ENCODE measurements at places on chromosomes 2 and 18. TPM values are rescaled to one million over a fixed set of nuclear protein-coding genes. Genes with fewer than 3 reads are reported as not detected.

DSC1 gene
- total RNA-seq, result not detected

FASTKD2 gene
- 34.6 TPM for total RNA-seq

FAP gene
- total RNA-seq, result 8.7 TPM

SERPINB12 gene
- not detected for total RNA-seq

LIMS3 gene
- total RNA-seq, result 1.5 TPM

PJVK gene
- 7.4 TPM for total RNA-seq

DNA sequence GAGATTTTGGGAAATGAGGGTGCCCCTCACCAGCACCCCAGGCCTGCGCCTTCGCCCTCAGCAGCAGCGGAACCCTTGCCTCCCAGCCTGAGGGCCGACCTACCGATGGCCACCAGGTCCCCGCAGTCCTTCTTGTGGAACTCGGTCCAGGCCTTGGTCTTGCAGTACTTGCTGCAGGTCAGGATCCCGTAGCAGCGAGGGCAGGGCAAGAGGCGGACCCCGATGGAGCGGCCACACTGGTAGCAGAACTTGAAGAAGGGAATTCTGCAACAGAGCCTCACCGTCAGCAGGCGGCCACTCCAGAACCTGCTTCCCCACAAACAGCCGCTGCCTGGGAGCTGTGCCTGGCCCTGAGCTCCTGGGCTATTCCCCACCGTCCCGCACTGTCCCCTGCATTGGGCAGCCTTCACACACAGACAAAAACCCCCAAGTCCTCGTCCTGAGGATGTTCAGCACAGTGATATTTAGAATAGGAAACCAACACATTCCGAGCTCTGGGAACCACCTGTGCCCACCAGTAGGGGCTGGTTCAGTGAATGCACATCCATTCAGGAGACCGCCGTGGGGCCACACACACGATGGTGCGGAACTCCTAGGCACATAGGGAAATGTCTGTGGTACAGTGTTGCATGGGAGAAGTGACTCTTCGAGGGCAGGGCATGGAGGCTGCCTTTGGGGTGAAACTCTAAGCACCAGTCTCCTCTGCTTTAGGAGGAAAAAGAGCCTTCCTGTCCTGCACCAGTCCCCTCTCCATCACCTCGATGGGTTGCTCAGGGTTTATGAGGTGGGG is 45.6 kb downstream of the GPC1 start:
- H3K4me3 ChIP-seq, result no peak overlapping the region
- no peak for DNase-seq
- H3K4me1 ChIP-seq, result no peaks in the 10 kb centered on the region

DNA sequence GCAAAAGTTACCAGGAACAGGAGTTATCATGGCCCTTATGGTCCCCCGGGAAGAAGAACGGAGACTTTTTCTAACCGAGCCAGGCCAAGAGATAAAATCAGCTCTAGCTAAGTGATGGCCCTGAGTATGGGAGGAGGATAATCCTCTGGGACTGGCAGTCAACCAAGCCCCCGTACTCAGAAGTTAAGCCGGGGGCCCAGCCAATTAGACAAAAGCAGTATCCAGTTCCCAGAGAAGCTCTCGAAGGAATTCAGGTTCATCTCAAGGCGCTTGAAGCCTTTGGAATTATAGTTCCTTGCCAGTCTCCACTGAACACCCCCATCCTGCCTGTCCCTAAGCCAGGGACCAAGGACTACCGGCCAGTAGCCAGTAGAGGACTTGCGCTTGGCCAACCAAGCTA is 365.3 kb upstream of the TCF4 start:
- H3K4me1 ChIP-seq, result no peaks in the 10 kb centered on the region
- no peak for DNase-seq
- no peak overlapping the region for H3K4me3 ChIP-seq
- H3K27me3 ChIP-seq, result no peaks in the 10 kb centered on the region
- H3K36me3 ChIP-seq, result no peaks in the 10 kb centered on the region
- H3K27ac ChIP-seq, result no peak overlapping the region

DNA sequence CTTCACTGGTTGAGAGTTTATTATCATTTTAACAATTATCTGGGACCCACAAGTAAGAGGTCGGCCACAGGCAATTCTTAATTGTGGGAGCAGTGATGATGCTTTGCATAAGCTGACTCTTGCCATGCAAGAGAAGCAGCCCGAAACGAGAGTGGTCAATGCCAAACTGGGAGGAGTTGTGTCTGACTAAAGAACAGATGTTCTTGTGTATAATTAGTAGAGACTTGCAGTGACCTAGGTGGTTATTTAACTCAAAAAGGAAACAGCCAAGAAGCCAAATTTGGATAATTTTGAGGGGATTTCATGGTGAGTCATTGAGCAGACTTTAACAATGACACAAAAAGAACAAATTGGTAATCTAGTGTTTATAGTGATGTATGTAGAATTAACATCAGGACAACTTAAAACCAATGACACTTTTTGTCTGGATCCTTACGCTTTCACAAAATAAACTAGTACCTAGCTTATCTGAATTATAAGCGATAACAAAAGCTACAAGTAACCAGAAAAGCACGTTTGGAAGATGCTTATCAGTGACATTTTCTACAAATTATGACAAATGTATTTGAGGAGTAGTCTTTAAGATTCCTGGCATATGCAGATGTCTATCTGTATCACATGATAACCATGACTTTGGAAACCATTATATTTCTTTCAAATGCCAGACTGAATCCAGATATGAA is 184.7 kb upstream of the DLGAP1 start:
- H3K4me3 ChIP-seq, result no peak overlapping the region
- no peak for DNase-seq
- no peak overlapping the region for H3K27ac ChIP-seq
- no peaks in the 10 kb centered on the region for H3K36me3 ChIP-seq

DNA sequence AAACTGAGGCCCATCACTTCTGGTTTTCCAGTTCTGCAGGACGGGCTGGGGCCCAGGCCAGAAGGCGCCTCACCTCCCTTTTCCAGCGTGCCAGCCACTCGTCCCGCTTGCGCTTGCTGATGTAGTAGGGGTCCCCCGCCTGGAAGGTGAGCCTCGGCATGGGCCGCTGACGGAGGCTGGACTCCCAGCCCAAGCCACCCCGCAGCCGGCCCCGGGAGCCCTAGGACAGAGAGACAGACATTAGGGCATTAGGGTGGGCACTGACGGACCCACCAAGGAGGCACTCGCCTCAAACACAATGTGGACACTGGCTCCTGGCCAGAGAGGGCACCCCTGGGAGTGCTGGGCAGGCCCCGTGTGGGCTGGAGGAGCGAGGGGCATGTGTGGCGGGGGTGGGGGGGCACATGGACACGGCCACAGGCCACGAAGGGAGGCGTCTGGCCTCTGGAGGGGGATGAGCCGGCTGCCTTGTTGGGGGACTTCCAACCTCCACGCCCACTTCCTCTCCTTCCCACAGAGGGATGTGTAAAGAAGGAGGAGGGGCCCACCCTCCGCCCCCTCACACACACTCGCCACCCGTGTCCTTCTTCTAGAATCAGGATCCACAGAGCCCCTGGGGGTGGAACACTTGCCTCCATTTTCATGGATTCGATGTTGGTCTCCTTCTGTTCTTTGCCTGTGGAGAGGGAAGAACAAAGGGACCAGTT is 66.7 kb downstream of the DNMT3A start:
- peaks cover 7% of the 10 kb centered on the region for H3K36me3 ChIP-seq
- no peak overlapping the region for H3K4me3 ChIP-seq
- no peak overlapping the region for H3K27ac ChIP-seq

DNA sequence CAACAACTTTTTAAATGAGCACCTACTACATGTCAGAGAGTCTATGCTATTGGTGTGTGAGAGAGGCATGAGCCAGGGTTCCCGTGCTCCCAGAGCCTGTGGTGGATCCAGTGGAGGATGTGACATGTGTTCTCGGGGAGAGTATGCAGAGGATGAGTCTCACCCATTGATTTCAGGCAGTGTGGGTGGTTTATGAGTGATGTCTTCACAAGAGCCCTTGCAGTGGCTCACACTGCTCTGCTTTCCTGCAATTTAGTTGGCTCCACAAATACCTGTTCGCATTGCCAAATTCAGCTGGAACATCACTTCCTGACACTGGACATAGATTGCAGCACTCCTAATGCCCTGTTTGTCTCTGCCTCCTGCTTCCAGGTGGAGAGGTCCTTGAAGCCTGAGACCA is 243.6 kb upstream of the CXCR4 start:
- H3K27ac ChIP-seq, result peak overlapping the region; percentile 14
- H3K27me3 ChIP-seq, result no peaks in the 10 kb centered on the region
- H3K36me3 ChIP-seq, result no peaks in the 10 kb centered on the region
- DNase-seq, result peak; percentile 77

DNA sequence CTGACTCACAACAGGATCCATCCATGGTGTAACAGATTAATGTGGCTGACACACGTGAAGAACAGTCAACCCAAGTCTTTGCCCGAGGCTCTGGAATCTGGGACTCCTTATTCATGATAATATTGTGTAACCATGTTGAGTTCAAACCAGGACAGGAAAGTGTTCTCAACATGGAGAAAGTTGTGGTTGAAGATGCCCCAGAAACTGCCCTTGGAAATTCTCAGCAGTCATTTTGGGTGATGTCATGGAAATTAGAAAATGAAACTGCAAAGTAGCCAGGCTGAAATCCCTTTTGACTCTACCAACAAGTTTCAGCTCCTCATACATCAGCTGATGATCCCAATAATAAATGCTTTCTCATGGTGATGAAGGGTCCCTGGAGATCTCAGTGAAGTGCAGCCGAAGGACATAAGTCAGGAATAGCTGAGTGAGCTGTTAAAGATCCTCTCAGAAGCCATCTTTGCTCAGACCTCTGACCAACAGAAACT is 307.7 kb downstream of the TNS1 start:
- peak overlapping the region; percentile 44 for H3K27ac ChIP-seq
- H3K27me3 ChIP-seq, result no peaks in the 10 kb centered on the region
- H3K4me3 ChIP-seq, result peak overlapping the region; percentile 15
- H3K36me3 ChIP-seq, result no peaks in the 10 kb centered on the region

DNA sequence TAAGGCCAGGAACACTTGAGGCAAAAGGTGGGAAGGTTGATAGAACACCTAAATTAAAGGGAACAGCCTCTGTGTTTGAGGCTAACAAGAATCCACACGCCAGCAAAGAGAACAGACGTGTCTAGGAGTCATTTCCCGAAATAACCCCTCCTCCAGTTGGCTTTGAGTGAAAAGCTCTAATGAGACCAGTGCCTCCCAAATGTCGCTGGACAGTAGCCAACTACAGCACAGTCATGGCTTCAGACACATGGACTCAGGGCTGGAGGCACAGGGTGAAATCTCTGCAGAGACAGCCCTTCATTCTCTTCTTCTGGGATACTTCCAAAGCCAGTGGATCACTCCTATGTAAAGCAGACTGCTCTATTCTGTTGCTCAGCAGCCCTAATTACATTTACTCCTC is 49.6 kb downstream of the SOWAHC start:
- no peaks in the 10 kb centered on the region for H3K36me3 ChIP-seq
- no peak overlapping the region for H3K4me3 ChIP-seq
- H3K27ac ChIP-seq, result peak overlapping the region; percentile 24
- peaks cover 17% of the 10 kb centered on the region for H3K4me1 ChIP-seq
- no peaks in the 10 kb centered on the region for H3K27me3 ChIP-seq

DNA sequence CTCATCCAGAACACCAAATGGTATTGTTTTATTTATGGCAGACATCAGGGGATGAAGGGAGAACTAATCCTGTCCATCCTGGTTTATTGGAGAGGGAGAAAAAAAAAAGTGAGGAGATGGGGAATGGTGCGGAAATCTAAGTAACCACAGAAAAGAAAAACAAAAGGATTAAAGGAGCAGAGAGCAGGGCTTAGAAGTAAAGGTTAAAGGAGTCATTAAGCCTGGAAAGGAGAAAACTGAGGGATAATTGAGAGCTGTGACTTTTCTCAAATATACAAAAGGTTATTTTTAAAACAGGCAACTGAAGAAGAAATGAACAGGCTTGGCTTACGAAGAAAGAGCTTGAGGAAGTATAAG is 127.2 kb upstream of the PPP1CB start:
- H3K36me3 ChIP-seq, result no peaks in the 10 kb centered on the region
- peaks cover 26% of the 10 kb centered on the region for H3K4me1 ChIP-seq
- H3K27me3 ChIP-seq, result no peaks in the 10 kb centered on the region
- DNase-seq, result no peak

GRCh38 chr2:195586062-195586714 is 70.8 kb upstream of the SLC39A10 start:
- H3K36me3 ChIP-seq, result no peaks in the 10 kb centered on the region
- no peak overlapping the region for H3K4me3 ChIP-seq
- DNase-seq, result no peak
- H3K4me1 ChIP-seq, result peaks cover 6% of the 10 kb centered on the region

- no peak for DNase-seq
- H3K36me3 ChIP-seq, result no peaks in the 10 kb centered on the region
- peaks cover 19% of the 10 kb centered on the region for H3K27me3 ChIP-seq
- H3K4me1 ChIP-seq, result no peaks in the 10 kb centered on the region
Measured at GRCh38 chr2:153145470-153145978, 333.0 kb downstream of the RPRM start.

DNA sequence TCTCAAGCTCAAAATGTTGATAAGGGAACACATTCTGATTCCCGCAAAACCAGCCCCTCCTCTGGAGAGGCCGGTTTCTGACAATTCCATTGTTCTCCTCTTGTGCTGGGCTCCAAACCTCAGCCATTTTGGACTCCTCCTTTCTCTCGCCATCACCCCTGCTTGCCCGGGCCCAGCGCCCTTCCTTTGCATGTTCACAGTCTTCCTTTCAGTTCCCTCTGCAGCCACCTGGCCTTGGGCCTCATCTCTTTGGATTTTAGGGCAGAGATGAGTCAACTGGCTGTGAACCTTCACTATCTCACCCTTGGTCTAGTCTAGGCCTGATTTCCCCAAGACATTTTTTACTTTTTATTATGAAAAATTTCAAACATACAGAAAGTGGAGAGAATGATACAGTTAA is 155.9 kb upstream of the MAP3K20 start:
- H3K4me1 ChIP-seq, result no peaks in the 10 kb centered on the region
- H3K4me3 ChIP-seq, result no peak overlapping the region
- H3K36me3 ChIP-seq, result no peaks in the 10 kb centered on the region
- peaks cover 11% of the 10 kb centered on the region for H3K27me3 ChIP-seq
- no peak for DNase-seq

GRCh38 chr2:158325782-158326340 is 130.7 kb downstream of the CCDC148 start:
- peaks cover 11% of the 10 kb centered on the region for H3K4me1 ChIP-seq
- no peaks in the 10 kb centered on the region for H3K27me3 ChIP-seq
- H3K4me3 ChIP-seq, result no peak overlapping the region
- no peak for DNase-seq
- no peak overlapping the region for H3K27ac ChIP-seq
- no peaks in the 10 kb centered on the region for H3K36me3 ChIP-seq

GRCh38 chr2:28586867-28587266 is 91.0 kb downstream of the PLB1 start:
- DNase-seq, result no peak
- H3K27me3 ChIP-seq, result no peaks in the 10 kb centered on the region
- H3K36me3 ChIP-seq, result peaks cover 10% of the 10 kb centered on the region
- H3K4me3 ChIP-seq, result no peak overlapping the region
- H3K27ac ChIP-seq, result no peak overlapping the region
- H3K4me1 ChIP-seq, result peaks cover 22% of the 10 kb centered on the region

- H3K4me1 ChIP-seq, result peaks cover 5% of the 10 kb centered on the region
- H3K36me3 ChIP-seq, result no peaks in the 10 kb centered on the region
- no peak overlapping the region for H3K4me3 ChIP-seq
- DNase-seq, result no peak
- no peak overlapping the region for H3K27ac ChIP-seq
Measured at GRCh38 chr2:182618672-182619079, 97.4 kb upstream of the DNAJC10 start.

- DNase-seq, result no peak
- no peak overlapping the region for H3K27ac ChIP-seq
- H3K4me3 ChIP-seq, result no peak overlapping the region
- no peaks in the 10 kb centered on the region for H3K4me1 ChIP-seq
Measured at GRCh38 chr2:233965032-233965603, 47.9 kb downstream of the TRPM8 start.

GRCh38 chr2:70371753-70372152 is 69.9 kb upstream of the FAM136A start:
- H3K4me1 ChIP-seq, result peaks cover 21% of the 10 kb centered on the region
- DNase-seq, result peak; percentile 70
- no peaks in the 10 kb centered on the region for H3K36me3 ChIP-seq
- H3K27me3 ChIP-seq, result no peaks in the 10 kb centered on the region
- peak overlapping the region; percentile 82 for H3K27ac ChIP-seq
- H3K4me3 ChIP-seq, result peak overlapping the region; percentile 10

Data from MCF 10A (cell line).